M059J (cell line): ENCODE measurements at places on chromosomes 5 and 9.

- DNase-seq: no peak
Measured at GRCh38 chr9:136554870-136555269, 9.0 kb upstream of the NOTCH1 start.

DNA sequence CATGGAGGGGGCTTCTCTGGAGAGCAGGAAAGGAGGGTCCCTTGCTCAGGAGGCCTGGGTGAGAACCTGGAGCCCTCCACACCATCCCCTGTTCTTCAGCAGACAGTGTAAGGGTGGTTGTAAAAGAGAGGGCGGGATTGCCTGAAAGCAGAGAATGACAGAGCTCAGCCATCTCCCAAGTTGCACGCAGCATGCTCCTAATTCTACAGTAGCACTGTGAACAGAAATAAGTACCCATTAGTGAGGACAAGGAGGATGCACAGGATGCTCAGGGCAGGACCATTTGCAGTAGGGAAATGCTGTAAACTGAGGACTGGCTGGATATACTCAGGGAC lies 8.4 kb downstream of the CCDC69 start:
- no peak for DNase-seq

GRCh38 chr5:83270311-83270710 lies 193.0 kb downstream of the XRCC4 start:
- no peak for DNase-seq

GRCh38 chr5:142939884-142940283 lies 169.7 kb downstream of the ARHGAP26 start:
- DNase-seq: no peak

GRCh38 chr9:110112792-110113191 lies 95.2 kb downstream of the C9orf152 start:
- DNase-seq: no peak

GRCh38 chr5:159773062-159773924 lies 143.0 kb upstream of the ADRA1B start:
- DNase-seq: peak; percentile 88

DNA sequence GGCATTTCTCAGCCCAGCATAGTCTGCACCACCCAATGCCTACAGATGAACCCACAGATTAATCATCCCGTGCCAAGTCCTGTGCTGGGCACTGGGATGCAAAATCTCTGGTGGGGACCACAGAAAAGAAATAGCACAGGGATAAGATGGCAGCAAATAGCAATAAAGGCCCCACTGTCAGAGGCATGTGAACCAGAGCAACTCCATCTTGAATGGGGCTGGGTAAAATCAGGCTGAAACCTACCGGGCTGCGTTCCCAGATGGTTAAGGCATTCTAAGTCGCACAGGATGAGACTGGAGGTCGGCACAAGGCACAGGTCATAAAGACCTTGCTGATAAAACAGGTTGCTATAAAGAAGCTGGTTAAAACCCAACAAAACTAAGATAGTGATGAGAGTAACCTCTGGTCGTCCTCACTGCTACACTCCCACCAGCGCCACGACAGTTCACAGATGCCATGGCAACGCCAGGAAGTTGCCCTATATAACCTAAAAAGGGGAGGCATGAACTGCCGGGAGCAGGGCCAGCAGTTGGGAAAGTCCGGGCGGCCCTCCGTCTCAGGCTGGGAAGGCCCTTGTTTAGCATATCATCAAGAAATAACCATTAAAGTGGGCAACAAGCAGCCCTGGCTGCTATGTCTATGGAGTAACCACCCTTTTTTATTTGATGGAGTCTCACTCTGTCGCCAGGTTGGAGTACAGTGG lies 65.2 kb downstream of the C9orf50 start:
- DNase-seq: no peak

- DNase-seq: no peak
Measured at GRCh38 chr9:114107286-114108001, 8.4 kb upstream of the KIF12 start.

GRCh38 chr5:67695369-67695768 lies 498.8 kb upstream of the CD180 start:
- DNase-seq: no peak

DNA sequence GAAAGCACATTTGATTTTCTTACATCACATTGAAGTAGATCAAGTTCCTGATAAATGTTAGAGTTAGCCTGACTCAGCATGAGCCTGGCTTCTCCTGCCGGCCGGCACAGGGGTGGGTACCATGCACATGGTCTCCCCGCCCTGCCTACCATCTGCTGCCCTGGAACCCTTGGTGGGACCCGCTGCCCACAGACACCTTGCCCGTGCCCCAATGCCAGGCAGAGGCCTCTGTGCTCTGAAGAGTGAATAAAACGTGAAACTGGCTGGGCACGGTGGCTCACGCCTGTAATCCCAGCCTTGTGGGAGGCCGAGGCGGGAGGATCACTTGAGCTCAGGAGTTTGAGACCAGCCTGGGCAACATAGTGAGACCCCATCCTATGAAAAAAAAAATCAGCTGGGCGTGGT lies 17.3 kb downstream of the EXD3 start:
- no peak for DNase-seq

- DNase-seq: no peak
Measured at GRCh38 chr5:160605266-160605665, 183.6 kb downstream of the PTTG1 start.

DNA sequence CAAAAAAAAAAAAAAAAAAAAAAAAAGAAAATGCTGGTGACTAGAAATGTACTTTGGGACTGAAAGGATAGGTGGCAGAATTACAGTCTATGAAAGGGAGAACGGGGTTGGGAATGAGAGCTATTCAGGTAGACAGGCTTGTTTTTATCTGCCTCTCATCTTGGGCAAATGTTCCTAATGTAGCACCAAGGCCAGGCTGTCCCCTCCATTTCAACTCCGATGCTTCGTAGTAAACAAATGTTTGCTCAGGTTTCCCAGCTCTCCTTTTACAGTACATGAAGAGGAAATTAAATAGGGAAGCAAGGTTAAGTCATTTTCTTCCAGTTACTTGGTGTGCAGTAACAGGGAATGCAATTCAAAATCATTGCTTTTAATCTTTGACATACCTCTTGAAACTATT lies 4.4 kb upstream of the BASP1 start:
- DNase-seq: no peak

DNA sequence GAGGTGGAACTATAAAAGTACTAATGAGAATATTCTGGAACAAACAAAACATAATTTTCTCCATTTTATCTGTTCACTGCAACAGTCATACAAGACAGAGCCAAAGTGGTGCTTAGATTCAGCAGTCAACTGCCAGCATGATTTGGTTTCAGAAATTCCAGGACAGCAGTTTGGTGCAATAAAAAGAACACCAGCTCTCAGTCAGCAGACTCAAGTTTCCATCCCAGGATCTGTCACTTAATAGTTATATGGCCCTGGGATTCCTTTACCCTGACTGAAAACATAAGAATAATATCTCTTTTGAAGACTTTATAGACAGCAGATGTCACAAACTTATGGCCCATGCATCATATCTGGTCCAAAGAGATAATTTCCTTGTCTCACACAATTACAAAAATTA lies 92.8 kb upstream of the RASEF start:
- DNase-seq: no peak

DNA sequence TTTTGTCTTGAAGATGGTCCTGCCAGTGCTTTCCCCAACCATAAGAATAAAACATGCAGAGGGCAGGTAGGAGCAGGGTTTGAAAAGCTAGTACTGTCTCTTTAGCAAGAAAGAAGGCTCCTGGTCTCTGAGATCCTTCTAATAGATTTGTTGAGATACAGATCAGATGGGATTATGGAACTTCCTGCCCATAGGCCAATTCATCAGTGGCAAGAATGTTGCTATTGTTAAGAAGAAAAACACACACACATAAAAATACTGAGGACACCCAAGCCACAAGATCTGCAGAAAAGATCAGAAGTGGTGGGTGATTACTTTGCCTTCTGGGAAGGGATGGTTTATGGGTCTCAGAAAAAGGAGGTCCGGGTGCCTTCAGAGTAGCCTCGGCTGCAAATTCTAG lies 59.8 kb downstream of the TNC start:
- peak; percentile 64 for DNase-seq

DNA sequence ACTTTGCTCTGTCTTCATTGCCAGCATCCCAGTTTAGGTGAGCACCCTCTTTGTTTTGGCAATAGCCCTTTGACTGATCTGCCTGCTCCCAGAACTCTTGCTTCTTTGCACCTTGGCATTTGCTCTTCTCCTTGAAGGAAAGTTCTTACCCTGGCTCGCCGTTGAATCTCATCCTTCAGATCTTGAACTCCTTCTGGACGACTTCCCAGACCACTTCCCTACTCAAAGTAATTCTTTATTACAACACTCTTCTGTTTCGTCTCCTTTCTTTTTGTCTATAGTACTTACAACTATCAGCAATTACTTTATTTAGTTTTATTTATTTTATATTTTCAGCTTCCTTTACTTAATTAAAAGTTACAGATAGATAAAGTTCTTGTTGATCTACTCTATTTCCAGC lies 1510.1 kb downstream of the MAT2B start:
- no peak for DNase-seq

GRCh38 chr5:167743695-167744464 lies 547.6 kb upstream of the WWC1 start:
- DNase-seq: peak; percentile 90

GRCh38 chr5:23655674-23656073 lies 148.3 kb downstream of the PRDM9 start:
- DNase-seq: no peak
